ENCODE measurements at places on chromosomes 12 and 14.

GRCh38 chr12:3995306-3995705 lies 122.1 kb upstream of the PARP11 start:
- no peak for DNase-seq

DNA sequence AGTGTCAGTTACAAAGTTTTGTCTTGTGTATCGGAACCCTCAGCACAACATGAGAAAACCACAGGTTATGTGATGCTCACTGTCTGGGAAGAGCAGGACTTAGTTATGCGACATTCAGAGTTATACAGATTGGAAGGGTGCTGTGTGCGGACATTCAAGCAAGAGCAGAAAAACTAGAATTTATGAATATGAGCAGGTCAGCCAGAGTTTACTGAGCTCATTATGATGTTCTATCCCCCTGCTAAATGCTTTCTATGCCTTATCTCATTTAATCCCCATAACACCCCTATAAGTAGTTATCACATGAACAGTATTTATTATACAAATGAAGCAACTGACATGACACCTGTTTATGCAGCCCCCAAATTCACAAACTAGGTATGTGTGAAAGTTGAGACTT lies 1083.2 kb downstream of the FLRT2 start:
- no peak for DNase-seq

DNA sequence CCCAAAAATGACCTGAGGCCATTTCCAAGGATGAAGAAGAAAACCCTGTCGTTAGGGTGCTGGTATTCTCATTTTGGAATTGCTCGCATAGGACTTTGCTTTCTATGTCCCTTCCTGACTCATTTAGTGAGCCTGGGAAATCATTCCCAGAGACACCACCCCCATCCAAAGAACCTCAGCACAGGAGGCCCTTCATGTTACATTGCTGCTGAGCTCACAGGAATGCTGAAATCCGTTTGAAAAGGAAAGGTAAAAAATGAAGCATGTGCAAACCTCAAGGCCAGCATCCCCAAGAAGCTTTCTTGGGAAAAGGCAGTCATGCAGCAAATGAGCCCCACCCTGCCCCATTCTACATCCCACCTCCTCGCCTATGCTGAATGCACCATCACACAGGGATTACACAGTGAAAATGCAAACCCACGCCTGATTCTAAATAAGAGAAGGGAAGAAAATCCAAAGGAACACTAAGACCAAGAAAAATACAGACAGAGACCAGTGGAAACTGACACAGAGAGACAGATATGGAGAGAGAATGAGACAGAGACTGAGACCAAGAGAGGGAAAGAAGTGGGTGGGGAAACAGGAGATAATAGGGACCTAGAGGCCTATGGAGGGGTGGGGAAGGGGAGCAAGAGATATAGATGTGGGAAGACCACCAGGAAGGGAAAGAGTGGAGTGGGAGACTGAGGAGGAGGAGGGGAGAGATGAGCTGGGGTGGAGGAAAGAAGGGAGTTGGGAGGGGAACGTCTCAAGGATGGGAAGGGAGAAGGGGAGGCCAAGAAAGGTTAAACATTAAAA lies 33.5 kb downstream of the NIN start:
- no peak for DNase-seq

DNA sequence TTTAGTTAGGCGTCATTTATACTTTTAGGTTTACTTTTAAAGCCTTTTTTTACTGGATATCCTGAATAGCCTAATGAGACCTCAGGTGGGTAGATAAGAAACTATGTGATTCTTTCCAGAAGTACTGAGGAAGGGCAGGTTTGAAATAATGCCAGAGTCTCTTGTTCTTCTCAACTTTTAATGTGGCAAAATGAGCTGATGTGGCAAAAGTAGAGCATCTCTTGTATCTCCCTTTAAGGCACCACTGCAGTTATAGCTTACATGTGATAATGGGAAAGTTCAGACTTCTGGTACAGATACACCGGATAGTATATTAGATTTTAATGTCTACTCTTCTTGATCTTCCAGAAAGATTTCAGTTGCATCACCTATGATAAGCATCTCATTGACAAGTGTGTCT lies 1124.8 kb downstream of the LRFN5 start:
- DNase-seq = no peak

- no peak for DNase-seq
Observed at GRCh38 chr12:102415515-102415914, 64.8 kb downstream of the IGF1 start.

DNA sequence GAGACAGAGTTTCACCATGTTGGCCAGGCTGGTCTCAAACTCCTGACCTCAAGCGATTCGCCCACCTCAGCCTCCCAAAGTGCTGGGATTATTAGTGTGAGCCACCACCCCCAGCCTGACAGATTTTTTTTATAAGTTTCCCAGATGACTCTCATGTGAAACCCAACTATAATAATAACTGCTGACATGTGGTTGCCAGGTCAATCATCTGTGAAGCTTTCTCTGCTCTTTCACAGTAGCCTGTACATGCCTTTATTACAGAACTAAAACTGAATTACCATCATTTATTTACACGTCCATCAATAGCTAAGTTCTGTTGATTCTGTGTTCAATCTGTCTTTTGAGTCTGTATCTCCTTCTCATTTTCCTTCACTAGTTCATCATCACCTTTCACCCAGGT lies 218.5 kb downstream of the RPS29 start:
- DNase-seq = no peak

GRCh38 chr12:50003595-50003994 lies 21.7 kb downstream of the RACGAP1 start:
- no peak for DNase-seq

- DNase-seq = no peak
Observed at GRCh38 chr14:65833267-65833880, 420.8 kb downstream of the FUT8 start.

DNA sequence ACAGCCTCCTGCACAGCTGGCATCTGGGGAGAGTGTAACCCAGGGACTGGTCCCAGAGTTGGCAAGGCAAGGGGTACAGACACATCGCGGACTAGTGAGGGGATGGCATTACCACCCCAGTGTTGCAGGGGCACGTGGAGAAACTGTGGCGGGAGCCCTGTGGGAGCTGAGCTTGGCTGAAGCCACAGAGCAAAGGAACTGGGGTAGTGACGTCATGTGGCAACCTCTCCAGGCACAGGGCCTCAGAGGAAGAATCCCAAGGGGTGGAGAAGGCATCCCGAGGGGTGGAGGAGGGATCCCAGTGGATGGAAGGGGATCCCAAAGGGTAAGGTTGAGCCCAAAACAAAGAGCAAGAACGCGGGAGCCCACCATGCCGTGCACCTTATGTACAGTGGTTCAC lies 70.1 kb downstream of the GSC start:
- no peak for DNase-seq

DNA sequence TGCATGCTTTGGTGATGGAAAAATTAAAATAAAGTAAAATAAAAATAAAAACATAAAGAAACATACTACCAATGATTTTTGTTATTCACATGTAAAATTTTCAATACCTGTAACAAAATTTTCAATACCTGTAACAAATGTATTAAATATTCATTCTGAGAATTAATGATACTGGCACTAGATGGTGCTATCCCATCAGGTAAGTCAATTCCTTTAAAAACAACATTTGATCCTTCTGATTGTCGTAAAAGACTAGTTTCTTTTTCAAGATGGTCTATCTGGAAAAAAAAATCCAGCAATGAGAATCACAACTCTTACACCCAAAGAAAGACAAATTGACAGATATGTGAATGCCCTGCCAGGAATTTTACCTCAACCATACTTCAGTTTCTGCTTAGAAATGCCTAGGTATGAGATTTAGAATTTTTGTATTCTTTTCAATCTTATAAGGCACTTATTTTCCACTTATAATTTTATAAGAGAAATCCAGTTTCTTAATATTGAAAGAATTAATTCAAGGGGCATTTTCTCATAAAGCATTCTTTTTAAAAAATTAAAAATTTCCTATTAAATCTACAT lies 30.7 kb downstream of the CEP290 start:
- no peak for DNase-seq

DNA sequence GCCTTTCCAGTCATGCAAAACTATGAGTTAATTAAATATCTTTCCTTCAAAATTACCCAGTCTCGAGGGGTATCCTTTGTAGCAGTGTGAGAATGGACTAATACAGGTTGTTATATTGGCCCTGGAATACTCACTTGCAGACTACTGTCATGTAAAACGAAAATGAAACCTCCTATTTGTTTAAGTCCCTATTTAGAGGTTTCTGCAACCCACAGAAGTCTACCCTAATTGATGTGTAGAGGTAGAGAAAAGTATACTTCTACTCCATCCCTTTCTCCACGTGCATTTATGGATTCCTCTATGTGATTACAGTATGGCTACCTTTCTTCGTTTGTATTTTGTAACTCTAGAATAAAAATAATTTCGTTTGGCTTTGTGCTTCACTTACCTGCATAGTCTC lies 371.1 kb downstream of the FSCB start:
- DNase-seq = no peak

- no peak for DNase-seq
Observed at GRCh38 chr12:70962226-70962794, 41.8 kb upstream of the PTPRR start.

GRCh38 chr12:17062267-17063036 lies 456.5 kb upstream of the LMO3 start:
- no peak for DNase-seq

DNA sequence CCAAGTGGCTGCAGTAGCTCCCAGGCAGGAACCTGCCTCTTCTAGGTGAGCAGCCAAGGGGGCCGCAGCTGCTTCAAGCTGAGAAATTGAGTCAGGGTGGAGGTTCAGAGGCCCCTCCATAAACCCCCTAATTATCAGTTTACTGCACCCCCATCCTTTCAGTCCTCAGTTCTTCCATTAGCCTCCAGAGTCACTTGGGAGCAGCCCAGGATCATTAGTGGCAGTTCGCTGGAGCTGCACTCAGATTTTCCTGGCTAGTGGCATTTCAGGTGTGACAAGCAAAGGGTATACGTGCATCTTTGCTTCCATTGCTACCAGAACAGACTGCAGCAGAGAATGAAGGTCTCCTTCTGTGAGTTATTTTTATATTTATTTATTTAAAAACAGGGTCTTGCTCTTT lies 358.7 kb downstream of the FUT8 start:
- no peak for DNase-seq

- DNase-seq = no peak
Observed at GRCh38 chr12:124747426-124748161, 116.1 kb downstream of the SCARB1 start.

- DNase-seq = no peak
Observed at GRCh38 chr12:45326358-45326975, 110.6 kb downstream of the ANO6 start.

DNA sequence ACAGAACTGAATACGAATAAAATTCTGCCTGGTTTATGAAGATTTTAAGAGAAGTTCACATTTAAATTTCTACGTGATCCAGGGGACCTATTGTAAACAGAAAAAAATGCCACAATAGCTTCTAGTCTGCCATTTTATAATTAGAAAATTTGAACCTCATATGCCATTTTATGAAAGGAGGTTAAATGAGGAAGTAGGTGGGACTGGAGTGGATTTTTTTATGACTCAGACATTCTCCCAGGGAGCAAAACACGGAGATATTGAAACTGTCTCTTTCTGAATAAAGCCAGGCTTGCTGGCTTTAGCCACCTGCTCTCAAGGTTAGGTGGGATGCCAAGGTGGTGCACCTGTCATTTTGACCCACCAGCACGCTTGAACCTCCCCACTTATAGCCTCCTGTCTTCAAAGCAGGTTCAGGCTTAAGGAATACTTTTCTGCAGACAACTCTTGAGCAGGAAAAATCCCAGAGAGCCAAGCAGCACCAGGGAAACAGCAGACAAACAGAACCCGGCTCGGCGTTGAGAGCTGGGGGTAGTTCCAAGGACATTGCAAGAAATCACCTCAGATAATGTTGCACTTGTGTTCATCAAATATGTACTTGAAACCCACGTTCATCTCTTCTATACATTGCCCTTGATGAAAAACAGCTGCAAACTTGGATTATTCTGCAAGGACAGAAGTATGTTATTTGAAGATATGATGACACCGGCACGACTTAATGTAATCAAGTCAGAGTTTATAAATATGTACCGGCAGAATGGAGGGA lies 203.7 kb downstream of the PPM1H start:
- no peak for DNase-seq

DNA sequence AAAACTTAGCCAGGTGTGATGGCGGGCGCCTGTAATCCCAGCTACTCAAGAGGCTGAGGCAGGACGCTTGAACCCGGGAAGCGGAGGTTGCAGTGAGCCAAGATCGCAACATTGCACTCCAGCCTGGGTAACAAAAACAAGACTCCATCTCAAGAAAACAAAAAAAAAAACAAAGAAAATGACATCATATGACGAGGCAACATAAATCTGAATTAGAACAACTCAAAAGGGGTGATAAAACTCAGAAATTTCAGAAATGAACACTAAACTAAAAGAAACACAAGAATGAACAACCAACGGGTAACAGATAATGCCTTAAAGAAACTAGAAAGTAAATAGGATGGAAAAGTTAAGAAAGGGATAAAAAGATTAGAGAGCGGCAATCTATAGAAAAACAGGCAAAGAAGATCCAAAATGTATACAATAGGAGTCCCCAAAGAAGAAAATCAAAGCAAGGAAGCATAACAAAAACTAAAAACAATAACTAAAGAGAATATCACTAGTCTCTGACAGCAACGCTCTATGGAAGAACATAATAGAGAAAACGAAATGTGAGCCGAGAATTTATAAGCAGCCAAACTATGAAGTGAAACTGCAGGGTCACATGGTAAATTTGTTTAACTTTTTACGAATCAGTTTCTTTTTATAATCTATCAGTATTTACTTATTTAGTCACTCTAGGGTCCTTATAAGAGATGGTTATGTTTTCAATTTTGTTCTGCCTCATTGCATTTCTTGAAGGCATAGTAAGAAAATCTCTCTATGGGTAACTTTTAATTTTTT lies 45.7 kb downstream of the SPPL3 start:
- no peak for DNase-seq

DNA sequence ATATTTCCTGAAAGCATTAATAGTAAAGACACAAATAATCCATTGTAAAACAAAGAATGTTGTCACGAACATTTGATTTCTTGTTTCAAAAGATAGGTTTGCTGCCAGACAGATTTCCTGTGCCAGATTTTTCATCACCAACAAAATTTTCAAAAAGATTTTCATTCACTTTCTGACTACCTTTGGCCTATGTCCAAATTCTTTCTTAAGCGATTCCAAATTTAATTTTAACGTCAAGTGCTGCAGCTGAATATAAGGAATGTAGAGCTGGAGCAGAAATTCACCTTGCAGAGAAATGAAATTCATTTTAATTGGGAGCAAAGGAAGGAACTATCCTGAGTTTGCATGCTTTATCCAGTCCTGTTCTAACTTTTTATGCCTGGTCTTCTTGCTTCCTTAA lies 277.4 kb downstream of the CCER1 start:
- DNase-seq = no peak

Measured in coronary artery (tissue), 2 donors.